ENCODE measurements at places on chromosomes 7 and 10. TPM values are rescaled to one million over a fixed set of nuclear protein-coding genes. Genes with fewer than 3 reads are reported as not detected.

DNA sequence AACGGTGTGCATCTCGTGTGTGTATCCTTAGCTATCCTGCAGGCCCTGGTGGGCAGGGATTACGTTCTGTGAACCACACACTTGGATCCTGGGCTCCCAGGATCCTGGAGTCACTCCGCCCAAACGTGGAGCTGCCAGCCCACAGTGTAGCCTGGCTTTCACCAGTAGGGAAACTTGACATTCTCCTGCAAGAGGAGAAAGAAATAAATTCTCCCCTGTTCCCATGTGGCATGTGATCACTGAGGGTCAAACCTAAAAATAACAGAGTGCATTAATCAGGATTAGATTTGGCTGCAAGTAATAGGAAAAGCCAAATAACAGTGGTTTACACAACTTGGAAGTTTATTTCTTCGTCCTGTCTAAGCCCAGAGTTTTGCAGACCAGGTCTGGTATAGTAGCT is 32.3 kb downstream of the PALD1 start:
- DNase-seq = no peak

- DNase-seq = no peak
Measured at GRCh38 chr7:111780527-111780926, 218.2 kb upstream of the IMMP2L start.

- DNase-seq = no peak
Measured at GRCh38 chr7:42730586-42730985, 181.3 kb downstream of the C7orf25 start.

DNA sequence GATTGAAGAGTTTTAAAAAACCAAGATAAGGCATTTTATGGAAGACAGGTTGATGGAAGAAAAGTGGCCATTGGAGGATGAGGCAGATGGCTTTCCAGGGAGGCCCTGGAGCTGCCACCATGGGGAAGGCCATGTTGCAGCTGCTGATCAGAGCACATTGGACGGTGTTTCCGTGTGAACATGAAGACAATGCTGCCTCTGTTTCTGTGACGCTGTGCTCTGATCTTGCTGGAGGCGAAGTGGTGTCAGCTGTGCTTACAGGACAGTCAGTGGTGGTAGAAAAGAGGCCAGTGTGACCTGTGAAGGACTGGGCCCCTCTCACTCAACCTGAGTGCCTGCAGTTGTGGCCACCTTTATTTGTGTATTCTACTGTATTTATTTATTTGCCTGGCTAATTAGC is 132.9 kb downstream of the FAM204A start:
- no peak for DNase-seq

DNA sequence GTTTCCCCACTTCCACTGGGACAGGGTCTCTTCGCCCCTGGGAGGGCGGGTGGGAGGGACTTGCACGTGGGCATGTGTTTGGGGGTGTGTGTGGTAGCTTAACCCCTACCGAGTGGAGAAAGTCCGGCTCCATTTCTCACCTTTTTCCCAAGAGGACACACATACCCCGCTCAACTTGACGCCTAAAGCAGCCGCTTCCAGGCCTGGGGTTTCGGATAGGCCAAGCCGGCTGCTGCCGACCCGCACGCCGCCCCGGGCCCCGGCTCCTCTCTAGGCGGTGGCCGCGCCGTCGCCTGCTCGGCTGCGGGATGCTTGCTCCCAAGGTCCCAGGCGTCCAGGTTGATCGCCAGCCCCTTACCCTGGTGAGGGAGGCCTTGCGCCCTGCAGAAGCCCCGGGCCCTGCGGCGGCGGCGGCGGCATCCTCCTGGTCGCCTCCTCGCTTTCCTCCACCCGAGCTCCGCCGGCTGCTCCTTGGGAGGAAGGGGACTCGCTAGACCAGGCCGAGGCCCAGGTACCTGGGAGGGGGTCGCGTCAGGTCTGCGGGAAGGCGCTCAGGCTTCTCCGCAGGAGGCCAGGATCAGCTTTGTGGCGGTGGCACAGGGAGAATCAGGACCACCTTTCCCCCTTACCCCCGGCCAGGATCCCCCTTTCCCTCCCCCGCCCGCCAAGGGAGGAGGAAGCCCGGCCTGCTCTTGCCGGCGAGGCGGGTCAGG is 3.2 kb upstream of the GATA3 start:
- peak; percentile 41 for DNase-seq

DNA sequence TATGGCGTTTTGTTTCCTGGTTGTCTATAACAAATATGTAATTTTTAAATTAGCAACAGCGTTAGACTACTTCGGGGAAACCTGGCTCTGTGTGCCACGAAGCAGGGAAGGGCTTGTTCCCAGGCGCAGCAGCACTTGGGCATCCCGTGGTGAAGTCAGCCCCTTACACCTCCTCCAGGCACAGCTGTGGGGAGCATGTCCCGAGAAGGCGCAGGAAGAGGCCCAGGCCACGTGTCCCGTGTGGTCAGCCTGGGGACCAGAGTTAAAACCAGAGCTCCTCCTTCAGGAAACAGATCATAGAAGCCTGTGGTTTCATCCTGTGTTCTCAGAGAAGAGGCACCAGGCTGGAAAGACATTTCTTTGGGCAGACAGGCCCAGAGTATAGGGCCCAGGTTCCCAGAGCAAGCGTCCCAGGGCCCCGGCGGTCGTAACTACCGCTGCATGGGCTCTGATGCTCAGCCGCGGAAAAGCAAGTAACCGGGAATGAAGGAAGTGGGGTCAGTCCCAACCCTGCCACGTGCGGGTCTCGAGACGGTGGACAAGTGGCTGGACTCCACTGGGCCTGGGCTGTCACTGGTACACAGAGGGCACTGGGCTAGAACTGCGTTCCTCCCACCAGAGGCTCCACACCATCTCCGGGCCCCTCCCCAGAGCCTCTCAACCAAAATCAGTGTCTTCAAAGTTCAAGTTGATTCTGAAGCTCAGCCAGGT is 7.1 kb downstream of the NUDT1 start:
- DNase-seq = no peak

GRCh38 chr10:68861253-68861652 is 33.9 kb downstream of the STOX1 start:
- DNase-seq = no peak

- DNase-seq = peak; percentile 16
Measured at GRCh38 chr7:29564496-29565223, 1.0 kb downstream of the PRR15 start.

- DNase-seq = no peak
Measured at GRCh38 chr7:68133045-68133444, 1136.4 kb downstream of the TYW1 start.

- no peak for DNase-seq
Measured at GRCh38 chr10:36500266-36500665, 625.1 kb upstream of the ANKRD30A start.

- no peak for DNase-seq
Measured at GRCh38 chr7:51027935-51028830, 245.5 kb upstream of the GRB10 start.

DNA sequence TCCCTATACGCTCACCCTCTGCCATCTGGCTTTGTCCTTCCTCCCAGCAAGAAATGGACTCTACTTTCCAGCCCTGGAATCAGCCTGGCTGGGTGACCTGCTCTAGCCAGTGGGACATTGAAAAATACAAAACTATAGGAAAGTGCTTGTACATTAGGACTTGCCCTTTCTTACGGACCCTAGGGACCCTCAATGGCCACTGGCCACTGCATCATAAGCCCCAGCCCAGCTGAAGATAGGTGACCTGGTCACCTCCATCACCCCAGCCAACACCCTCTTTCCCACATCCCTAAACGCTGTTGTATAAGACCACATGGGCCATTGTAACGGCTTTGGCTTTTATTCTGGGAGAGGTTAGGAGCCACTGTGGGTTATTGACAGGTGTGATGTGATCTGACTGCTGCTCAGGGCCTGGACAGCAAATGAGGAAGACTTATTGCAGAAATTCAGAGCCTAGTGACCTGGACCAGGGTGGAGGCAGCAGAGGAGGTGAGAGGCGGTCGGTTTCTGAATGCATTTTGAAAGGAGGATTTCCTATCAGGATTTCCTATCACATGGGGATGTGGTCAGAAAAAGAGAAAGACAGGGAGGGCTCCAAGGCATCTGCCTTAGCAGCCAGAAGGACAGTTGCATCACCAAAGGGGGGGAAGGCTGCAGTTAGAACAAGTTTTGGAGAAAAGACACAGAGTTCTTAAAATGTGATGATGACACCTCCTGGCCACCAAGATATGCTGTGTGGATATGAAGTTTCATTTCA is 2.2 kb upstream of the LMBR1 start:
- DNase-seq = no peak

DNA sequence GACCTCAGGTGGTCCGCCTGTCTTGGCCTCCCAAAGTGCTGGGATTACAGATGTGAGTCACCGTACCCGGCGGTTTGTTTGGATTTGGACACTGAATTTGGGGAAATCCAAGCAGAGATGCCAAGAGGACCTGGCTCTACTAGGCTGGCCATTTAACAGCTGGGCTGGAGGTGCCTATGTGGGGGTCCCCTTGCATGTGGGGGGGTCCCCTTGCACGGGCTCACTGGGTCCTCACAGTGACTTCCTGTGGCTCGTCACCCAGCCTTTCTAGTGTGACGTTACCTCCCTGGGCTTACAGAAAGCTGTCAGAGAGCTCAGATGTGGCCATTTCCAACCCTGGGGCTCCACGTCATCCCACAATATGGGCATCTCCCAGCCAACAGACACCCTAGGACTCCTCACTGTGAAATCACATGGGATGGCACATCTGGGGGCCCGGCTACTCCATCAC is 49.3 kb upstream of the GNA12 start:
- peak; percentile 24 for DNase-seq

DNA sequence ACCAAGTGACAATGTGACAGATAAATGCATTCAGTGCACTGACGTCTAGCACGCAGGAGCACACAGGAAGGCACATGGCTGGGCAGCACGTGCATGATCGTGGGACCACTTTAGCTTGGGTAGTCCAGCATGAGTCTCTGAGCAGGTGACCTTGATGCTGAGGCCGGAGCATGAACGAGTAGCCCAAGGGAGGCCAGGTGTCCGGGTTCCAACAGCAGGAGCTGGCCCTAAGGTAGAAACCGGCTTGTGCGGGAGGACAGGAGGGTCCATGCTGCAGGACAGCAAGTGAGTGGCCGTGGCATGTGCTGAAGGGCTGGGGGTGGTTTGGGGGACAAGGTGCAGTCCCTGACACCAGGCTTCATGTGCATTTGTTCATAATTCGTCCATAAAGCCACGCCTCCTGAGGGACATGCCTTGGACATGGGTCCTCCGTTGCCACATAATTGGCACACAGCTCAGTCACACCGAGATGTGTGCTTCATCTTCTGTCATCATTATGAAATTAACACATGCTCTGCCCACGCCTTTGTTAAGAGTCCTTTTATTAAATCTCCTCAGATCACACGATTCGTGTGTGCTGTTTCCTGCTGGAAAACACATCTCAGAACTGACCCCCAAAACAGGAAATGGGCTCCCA is 3.1 kb upstream of the STK32C start:
- DNase-seq = no peak

GRCh38 chr7:18425838-18426445 is 69.6 kb upstream of the HDAC9 start:
- no peak for DNase-seq

GRCh38 chr7:29248713-29249382 is 54.3 kb downstream of the CHN2 start:
- DNase-seq = no peak

- DNase-seq = no peak
Measured at GRCh38 chr10:52875336-52875735, 102.8 kb upstream of the MBL2 start.

- DNase-seq = no peak
Measured at GRCh38 chr7:147332988-147333387, 1216.4 kb downstream of the CNTNAP2 start.

- no peak for DNase-seq
Measured at GRCh38 chr7:3887096-3887690, 586.1 kb downstream of the SDK1 start.

- DNase-seq = no peak
Measured at GRCh38 chr10:70319183-70319582, 35.4 kb upstream of the NPFFR1 start.

- DNase-seq = peak; percentile 27
Measured at GRCh38 chr10:33334153-33334804, at the start of gene NRP1. Gene NRP1, minus strand, starts transcription at chr10:33334667. Its CDS starts 285 bp downstream, at chr10:33334382.

DNA sequence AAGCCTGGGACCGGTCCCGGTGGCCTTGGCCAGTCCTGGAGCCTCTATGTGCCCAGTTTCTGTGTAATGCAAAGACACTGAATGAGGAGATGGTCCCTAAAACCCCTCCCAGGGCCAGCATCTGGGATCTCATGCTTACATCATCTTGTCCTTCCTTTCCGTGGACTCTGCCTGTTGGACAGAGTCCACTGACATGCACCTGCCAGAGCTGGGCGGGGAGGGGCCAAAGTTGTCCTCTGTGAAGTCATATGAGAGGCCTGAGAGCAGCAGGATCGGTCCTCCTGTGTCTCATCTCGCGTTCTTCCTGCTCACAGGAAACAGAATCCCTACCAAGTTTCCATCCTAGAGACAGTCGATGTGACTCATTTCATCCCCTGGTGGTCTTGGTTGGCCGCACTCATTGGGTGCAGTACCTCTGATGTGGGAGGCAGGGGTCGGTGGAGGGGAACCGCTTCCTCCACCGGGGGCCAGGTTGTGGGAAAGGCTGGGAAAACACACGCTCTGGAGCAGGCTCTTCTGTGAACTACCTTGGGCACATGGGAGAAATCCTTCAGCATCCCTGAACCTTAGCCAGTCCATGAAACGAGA is 389.6 kb upstream of the PODXL start:
- no peak for DNase-seq

- no peak for DNase-seq
Measured at GRCh38 chr7:31316876-31317275, 23.6 kb downstream of the NEUROD6 start.

GRCh38 chr7:95996174-95996573 is 223.8 kb downstream of the DYNC1I1 start:
- no peak for DNase-seq

GRCh38 chr7:88151119-88151790 is 68.6 kb downstream of the SRI start:
- no peak for DNase-seq

GRCh38 chr10:119505588-119506315 is 36.8 kb downstream of the RGS10 start:
- no peak for DNase-seq

FKBP6 gene
- not detected for total RNA-seq

FOXI2 gene
- not detected for total RNA-seq

MSMB gene
- total RNA-seq = not detected

CNNM1 gene
- 1.4 TPM for total RNA-seq

PSD gene
- total RNA-seq = 11.2 TPM

PILRB gene
- 37.5 TPM for total RNA-seq

TMEM178B gene
- 0.23 TPM for total RNA-seq

UNC5B gene
- 0.05 TPM for total RNA-seq

TLX1 gene
- not detected for total RNA-seq

Data from activated CD4-positive, alpha-beta T cell treated with anti-CD3 and anti-CD28 coated beads for 36 hours (primary cell).